Stimulated activated CD8-positive, alpha-beta memory T cell treated with anti-CD3 and anti-CD28 coated beads, Interleukin-4, amount 100 ng/mL, for 4 hours (primary cell): ENCODE measurements at places on chromosomes 7 and 10.

DNA sequence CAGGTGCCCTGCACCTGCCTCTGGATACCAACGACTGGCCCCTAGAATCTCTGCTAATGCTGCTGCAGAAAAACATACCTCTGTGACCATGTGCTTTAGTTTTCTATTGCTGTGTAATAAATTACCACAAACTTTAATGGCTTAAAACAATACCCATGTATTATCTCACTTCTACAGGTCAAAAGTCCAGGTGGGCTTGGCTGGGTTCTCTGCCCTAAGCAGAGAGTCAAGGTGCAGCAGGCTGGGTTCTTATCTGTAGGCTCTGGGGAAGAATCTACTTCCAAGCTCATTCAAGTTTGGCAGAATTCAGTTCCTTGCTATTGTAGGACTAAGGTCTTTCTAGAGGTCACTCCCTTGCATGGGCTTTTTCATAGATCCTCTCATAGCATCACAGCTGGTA, 52.3 kb downstream of the CCDC71L start:
- no peak for DNase-seq

- DNase-seq: no peak
These were observed 103.1 kb upstream of the DGKB start for GRCh38 chr7:15005672-15006071.

DNA sequence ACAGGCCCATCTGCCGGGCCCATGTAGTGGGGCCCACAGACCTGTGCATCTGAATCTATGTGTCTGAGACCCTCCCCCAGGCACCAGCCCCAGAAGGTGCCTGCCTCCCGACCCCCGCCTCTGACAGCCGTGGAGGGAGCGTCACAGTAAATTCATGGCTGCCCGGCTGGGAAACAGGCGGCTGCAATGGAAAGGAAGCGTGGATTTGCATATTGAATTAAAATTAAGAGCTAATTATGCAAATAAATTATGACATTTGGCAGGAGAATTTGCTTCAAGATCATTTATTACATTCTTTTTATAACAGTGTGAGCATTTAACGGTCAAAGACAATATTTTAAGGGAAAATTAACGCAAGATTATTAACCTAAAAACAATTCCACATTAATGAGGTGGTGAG, 92.3 kb downstream of the HIF1AN start:
- DNase-seq: no peak

DNA sequence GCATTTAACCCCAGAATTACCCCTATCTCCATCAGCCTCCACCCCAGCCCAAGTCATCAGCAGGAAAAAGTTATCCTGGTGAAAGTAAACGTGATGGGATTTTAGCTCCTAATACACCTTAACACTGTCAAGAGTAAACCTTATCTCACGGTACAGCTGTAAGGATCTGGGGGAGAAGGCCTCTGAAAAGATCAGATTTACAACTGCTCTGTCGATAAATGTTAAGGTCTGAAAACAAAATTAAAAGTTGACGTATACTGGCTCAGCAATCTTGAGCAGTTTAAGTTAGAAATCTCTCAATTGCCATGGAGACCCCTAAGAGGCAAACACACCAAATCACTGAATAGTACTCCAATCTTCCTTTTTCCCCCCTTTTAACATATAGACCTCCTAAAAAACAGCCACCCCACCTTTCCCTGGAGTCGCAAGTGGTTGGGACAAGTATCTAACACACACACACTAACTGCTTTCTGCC, 6.1 kb downstream of the SKAP2 start:
- no peak for DNase-seq

DNA sequence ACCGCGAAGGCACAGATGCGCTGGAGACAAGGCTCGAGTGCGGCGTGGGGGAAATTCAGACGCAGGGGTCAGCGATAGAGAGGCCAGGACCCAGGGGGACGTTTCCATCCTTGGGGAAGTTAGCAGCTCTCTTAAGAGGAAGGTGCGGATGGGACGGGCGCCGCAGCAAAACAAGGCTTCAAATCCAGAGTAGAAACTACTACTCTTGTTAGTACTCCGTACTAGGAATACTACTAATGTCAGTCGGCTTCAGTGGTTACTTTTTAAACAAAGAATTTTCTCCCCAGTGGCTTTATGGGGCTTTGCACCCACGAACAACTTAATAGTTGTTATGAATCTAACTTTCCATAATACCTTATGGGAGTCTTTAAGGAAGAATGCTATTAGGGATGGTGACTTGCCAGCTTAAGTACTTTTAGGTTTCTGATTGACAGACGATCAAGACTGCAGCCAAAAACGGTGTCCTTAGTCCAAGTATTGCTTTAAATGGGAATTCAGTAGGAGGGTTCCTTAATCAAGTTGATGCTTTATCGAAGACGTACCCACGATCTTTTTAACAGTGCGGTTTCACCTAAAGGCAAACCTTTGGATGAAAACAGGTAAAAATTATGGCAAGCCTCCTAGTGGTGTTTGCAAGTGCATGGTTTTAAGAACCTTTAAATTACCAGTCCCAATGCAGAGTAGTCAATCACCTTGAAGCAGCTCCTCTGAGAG, 812 bp upstream of the IDE start:
- no peak for DNase-seq

DNA sequence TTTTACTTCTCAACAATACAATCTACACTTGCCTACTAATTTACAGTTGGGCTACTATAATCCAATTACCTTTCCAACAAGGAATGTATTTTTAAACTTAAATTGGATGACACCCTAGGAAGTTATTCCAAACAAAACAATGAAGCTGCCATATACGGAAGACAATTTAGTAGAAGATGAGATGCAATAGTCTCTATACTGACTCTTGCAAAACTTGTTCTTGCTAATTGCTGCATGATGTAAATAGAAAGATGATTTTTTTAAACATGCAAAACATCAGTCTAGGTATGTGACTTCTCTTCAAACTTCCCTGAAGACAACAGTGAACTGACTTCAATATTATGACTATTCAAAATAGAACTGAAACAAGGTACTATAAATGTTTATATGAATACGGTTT, 17.6 kb downstream of the NT5C3A start:
- no peak for DNase-seq

DNA sequence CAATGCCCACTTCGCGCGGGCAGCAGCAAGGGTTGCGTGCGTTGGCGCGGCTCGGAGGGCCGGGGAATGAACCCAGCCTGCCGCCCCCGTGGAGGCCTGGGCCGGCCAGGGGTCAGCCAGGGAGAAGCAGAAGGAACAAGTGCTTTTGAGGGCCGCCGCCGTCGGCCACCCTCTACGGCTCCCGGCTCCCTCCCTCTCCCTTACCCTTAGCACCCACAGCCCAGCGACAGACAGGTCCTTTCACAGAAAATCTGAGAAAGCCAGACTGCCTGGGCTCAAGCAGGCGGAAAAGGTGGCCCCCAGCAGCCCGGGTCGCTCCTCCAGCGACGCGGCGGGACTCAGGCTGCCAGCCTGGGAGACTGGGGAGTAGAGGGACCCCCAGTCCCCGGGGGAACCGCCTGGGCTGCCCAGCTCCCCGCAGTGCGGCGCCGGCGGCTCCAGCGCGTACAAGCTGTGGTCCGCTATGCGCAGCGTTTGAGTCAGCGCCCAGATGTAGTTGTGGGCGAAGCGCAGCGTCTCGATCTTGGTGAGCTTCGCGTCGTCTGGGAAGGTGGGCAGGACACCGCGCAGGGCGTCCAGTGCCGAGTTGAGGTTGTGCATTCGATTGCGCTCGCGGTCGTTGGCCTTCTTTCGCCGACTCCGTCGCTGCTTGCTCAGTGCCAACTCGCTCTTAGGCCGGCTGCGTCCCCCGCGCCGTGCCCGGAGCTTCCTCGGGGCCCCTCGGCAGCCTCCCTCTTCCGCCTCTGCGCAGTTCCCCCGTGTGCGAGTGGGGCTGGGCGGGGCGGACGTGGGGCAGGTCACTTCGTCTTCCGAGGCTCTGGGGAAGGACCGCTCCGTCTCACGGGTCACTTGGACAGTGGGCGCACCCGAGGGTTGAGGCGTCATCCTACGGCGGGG, 815 bp downstream of the NEUROG3 start:
- no peak for DNase-seq

- DNase-seq: no peak
These were observed 51.3 kb upstream of the FAM180A start for GRCh38 chr7:135799881-135800280.

- peak; percentile 10 for DNase-seq
These were observed 51.3 kb upstream of the FRMD4A start for GRCh38 chr10:14382022-14382421.
